ENCODE measurements at places on chromosomes 5 and 9.

DNA sequence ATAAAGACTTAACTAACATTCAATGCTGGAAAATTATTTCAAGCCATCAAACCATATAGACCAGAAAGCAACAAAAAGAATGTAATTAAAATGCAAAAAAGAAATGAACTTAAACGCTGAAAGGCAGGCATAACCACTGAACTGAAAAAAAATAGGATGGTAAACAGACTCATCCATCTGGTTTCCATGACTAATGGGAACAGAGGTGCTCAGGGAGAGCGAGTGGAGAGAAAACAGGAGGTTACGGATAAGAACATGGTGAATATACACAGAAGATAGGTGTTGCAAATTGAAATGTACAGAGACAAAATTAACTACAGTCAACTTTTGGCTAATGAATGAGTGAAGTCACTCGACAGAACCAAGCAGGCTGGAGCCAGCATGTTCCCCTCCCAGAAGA lies 43.5 kb upstream of the RNF38 start:
- DNase-seq = no peak

DNA sequence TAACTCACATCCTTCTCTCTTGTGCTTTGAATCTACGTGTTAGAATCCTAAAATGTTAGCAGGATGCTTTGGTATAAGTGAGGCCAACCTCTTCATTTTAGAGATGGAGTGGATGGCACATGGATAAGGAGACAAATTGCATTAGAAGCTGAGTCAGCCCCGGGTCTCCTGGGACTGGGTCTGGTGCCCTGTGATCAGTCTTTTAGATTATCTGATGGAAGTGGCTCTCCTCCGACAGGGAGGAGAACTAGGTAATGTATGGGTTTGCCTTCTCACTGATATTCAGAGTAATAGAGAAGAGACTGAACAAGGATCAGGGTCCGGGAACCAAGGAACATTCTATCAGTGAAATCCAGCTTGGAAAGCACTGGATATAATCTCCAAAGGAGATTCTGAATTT lies 74.9 kb upstream of the TNFSF8 start:
- DNase-seq = no peak

GRCh38 chr5:168409591-168410458 lies 76.4 kb upstream of the RARS1 start:
- no peak for DNase-seq

- no peak for DNase-seq
Measured at GRCh38 chr9:124347968-124348358, 67.3 kb downstream of the PSMB7 start.

DNA sequence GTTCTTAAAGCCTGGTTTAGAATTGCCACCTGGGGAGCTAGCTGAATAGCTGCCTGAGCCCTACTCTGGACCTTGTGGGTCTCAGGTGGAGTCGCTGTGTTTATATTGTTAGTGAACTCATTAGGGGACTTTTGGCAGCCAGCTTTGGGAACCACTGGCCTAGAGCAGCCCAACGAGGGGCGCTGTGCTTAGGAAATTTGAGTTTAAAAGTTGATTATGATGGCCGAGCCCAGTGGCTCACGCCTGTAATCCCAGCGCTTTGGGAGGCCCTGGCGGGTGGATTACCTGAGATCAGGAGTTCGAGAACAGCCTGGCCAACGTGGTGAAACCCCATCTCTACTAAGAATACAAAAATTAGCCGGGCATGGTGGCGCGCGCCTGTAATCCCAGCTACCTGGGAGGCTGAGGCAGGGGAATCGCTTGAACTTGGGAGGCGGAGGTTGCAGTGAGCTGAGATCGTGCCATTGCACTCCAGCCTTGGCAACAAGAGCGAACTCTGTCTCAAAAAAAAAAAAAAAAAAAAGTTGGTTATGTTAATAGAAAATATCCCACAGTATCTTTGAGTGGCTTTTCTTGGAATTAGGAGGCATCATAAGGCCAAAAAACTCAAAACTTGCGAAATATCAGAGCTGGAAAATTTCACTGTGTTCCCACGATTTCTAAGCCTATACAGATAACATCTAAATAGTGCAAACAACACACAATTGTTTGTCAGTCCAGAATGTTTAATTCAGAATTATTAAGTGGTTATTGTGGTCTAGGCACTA lies 809 bp downstream of the MCCC2 start:
- DNase-seq = no peak

GRCh38 chr5:36939969-36940858 lies 63.6 kb downstream of the NIPBL start:
- no peak for DNase-seq

DNA sequence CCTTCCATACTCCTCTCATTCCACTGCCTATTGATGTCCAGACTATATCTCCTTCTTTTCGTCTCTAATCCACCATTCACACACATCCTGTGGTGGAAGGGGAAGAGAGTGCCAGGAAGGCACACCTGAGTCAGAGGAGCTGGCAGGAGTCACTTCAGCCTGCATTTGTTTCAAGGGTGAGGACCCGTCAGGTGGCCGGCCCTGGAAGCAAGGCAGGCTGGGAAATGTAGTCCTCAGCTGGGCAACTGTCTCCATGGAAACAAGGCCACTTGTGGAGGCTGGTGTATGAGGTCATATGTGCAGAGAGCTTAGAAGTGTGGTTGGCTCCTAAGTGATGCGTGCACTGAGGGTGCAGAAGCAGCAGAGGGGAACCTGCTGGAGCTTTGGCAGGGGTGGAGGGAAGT lies 278.4 kb downstream of the NSG2 start:
- DNase-seq = no peak

GRCh38 chr9:130462685-130463540 lies 18.2 kb downstream of the ASS1 start:
- no peak for DNase-seq

- no peak for DNase-seq
Measured at GRCh38 chr5:2891781-2892180, 140.3 kb upstream of the IRX2 start.

DNA sequence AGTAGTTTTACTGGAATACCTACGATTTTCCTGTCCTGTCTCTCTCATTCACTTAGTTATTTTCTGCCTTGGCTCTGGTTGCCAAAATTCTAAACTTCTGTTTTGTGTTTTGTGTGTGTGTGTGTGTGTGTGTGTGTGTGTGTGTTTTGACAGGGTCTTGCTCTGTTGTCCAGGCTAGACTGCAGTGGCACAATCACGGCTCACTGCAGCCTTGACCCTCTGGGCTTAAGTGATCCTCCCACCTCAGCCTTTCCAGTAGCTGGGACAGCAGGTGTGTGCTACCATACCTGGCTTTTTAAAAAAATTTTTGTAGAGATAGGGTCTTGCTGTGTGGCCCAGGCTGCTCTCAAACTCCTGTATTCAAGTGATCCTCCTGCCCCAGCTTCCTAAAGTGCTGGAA lies 17.2 kb downstream of the UBE2D2 start:
- no peak for DNase-seq

DNA sequence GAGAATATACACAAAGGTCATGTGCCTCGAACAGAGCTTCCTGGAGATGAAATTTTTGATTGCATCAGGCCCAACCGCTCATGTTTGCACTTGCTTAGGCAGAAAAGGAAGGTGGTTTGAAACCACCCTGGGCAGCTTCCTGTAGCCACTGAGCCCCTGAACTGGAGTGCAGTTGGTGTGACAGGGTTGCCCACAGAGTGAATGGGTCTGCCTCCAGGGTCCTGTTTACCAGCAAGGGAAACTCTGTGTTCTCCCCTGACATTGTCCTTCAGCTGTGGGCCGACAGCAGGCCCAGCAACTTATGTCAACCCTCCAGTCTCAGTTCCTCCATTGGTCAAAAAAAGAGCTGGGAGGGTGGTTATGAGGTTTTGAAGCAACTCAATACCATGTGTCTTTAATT lies 289.6 kb downstream of the KIF4B start:
- DNase-seq = no peak

DNA sequence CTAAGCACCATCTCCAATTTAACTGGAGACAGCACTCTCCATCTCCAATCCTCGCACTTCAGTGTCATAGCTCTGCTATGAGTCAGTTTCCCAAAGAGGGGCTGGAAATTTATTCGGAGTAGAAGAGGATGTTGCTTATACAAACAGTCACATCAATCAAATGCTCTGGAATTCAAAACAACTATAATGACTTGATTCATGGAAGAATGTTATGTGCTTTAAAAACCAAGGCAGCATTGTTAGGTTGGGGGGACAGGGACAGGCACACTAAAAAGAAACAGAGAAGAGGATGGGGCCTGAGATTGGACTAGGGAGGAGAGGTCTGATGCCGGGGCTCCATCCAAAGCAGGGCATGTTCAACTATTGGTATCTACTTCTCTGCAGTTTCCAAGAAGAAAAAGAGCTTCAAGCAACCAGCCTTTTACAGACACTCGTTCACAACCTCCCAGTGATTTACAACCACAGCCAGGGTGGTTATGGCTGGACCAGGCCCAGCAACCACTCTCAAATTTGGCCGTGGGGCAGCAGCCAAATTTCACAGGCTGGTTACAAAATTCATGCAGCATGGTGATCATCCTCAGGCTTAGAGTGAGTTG lies 117.5 kb upstream of the ZNF366 start:
- DNase-seq = no peak

- no peak for DNase-seq
Measured at GRCh38 chr5:142491270-142491669, 166.4 kb upstream of the SPRY4 start.

GRCh38 chr5:134041570-134042411 lies 37.0 kb upstream of the VDAC1 start:
- DNase-seq = no peak

DNA sequence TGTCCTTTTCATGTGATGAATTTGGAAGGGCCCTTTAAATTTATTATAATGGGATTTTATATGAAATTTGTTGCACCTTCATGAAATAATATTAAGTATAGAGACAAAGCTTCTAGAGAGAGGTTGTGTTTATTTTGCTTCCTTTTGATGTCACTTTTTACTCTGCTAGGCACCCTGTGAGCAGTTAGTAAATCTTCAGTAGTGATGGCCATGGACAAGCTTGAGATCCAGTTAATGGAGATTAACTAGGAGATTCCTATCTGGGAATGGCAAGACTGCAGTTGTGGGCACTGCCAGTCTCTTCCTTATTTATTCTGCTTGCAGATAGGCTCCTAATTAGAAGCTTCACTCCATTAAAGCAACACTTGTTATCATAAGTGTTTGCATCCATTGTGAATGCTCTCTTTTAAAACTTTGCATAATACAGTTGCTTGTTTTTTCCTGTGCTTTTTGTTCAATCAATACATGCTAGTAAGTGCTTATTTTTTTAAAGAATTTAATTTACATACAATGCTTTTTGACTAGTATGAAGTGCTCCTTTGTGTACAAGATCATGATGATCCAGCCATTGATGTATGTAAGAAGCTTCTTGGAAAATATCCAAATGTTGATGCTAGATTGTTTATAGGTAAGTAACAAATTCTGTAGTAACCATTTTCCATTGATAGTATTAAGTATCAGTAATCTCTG lies 25.9 kb downstream of the UGCG start:
- no peak for DNase-seq
